ENCODE measurements at places on chromosomes 16 and 17. TPM values are rescaled to one million over a fixed set of nuclear protein-coding genes. Genes with fewer than 3 reads are reported as not detected.
A peak's percentile ranks its signal among the peaks of the same experiment; 100 is the strongest.

DNA sequence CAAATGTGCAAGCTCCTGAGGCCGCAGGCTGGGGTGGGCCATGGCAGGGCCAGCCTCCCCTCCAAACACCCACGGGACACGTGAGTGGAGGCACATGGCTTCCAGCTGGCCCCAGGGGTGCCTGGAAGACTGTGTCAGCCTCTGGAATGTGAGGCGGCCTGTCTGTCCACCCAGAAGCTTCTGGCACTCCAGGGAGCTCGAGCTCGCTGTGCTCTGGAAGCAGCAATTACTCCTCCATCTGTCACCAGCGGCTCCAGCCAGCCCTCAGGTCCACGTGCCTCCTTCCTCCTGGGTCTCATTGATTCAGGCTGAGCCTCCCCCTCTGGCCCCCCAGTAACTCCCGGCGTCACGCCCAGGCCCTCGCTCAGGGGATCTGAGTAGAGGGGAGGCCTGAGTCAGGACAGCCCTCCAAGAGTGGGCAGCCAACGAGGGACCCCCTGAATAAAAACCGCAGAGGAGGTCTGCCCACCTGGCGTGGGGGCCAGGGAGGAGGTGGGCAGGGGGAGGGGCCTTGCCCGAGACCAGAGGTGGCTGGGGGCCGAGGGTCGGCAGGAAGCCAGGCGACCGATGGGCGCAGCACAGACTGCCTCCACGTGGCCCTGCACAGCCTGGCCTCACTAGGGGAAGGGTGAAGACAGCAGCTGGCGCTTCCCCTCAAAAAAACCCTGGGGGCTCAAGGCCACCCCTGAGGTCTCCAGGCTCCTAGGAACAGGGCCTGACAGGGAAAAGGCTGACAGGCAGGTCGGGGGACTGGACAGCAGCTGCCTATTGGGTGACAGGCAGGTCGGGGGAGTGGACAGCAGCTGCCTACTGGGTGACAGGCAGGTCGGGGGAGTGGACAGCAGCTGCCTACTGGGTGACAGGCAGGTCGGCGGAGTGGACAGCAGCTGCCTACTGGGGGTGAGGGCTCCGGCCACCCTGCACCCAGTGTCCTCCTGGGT is 11.9 kb downstream of the PIEZO1 start:
- H3K36me3 ChIP-seq: no peaks in the 10 kb centered on the region
- no peak overlapping the region for H3K4me3 ChIP-seq
- no peaks in the 10 kb centered on the region for H3K27me3 ChIP-seq
- H3K4me1 ChIP-seq: peaks cover 7% of the 10 kb centered on the region

DNA sequence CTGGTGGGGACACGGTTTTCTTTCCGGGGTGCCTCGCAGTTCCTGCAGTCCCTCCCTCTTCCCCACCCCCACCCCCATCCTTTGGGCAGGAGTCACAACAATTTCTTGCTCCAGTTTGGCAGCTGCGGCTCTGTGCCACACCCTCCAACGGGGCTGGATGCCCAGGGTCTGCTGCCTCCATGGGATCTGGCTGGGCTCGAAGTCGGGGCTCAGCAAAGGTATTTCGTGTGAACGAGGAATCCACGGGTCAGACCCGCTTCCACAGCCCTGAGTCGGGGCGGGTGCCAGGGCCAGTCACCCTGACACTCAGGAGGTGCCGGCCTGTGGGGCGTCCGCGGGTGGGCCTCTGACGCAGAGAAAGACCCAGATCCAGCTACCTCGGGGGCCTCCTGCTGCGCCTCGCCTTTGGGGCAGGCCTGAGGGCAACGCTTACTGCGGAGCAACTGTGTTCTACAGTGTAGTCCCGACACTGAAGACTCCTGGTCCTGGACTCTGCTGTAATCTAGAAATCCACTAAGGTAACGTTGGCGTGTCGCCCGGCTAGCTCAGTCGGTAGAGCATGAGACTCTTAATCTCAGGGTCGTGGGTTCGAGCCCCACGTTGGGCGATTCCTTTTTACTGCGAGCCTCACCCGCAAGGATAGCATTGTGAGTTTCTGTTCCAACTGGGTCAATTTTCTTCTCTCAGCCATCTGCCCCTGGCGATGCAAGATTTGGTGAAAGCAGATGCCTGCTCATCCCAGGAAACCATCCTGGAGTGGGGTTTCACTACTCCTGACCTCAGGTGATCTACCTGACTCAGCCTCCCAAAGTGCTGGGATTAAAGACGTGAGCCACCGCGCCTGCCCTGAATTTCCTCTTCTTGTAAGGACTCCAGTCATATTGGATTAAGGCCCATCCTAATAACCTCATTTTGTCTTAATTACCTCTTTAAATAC is 12.6 kb upstream of the OR1F1 start:
- no peaks in the 10 kb centered on the region for H3K36me3 ChIP-seq
- H3K4me3 ChIP-seq: no peak overlapping the region
- H3K27ac ChIP-seq: no peak overlapping the region
- DNase-seq: peak; percentile 29
- H3K4me1 ChIP-seq: peaks cover 10% of the 10 kb centered on the region
- H3K27me3 ChIP-seq: peaks cover 51% of the 10 kb centered on the region

CRYBA1 gene
- total RNA-seq: not detected

DNA sequence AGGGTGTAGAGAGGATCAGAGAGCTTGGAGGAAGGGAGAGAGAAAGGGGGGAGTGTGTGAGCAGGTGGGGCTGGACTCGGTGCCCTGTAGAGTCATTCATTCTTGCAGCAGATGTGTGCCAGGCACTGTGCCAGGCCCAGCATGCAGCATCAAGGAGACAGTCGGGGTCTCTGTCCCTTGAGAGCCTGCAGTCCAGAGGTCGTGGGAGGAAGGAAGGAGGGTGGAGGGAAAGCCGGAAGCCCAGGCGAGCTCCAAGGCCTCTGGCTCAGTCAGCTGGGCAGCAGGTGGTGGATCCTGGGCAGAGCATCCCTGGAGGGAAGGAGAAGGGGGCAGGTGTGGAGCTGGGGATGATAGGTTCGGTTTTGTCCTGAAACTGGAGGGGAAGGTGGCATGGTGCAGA is 27.5 kb downstream of the EPN2 start:
- no peak for DNase-seq
- H3K4me3 ChIP-seq: no peak overlapping the region
- H3K4me1 ChIP-seq: no peaks in the 10 kb centered on the region
- no peak overlapping the region for H3K27ac ChIP-seq

CSF3 gene
- not detected for total RNA-seq

- peaks cover 17% of the 10 kb centered on the region for H3K4me1 ChIP-seq
- peak overlapping the region; percentile 92 for H3K4me3 ChIP-seq
- peak; percentile 30 for DNase-seq
- no peaks in the 10 kb centered on the region for H3K36me3 ChIP-seq
These were observed 2.7 kb downstream of the SOCS1 start for GRCh38 chr16:11253009-11253994.

GRCh38 chr16:27822529-27822928 is 241.0 kb downstream of the GSG1L start:
- no peaks in the 10 kb centered on the region for H3K36me3 ChIP-seq
- no peak overlapping the region for H3K4me3 ChIP-seq
- H3K27me3 ChIP-seq: no peaks in the 10 kb centered on the region
- DNase-seq: no peak

GRCh38 chr17:61657338-61657737 is 66.3 kb upstream of the NACA2 start:
- H3K36me3 ChIP-seq: no peaks in the 10 kb centered on the region
- H3K27me3 ChIP-seq: no peaks in the 10 kb centered on the region
- H3K4me3 ChIP-seq: no peak overlapping the region
- H3K4me1 ChIP-seq: no peaks in the 10 kb centered on the region
- H3K27ac ChIP-seq: no peak overlapping the region
- DNase-seq: no peak

DNA sequence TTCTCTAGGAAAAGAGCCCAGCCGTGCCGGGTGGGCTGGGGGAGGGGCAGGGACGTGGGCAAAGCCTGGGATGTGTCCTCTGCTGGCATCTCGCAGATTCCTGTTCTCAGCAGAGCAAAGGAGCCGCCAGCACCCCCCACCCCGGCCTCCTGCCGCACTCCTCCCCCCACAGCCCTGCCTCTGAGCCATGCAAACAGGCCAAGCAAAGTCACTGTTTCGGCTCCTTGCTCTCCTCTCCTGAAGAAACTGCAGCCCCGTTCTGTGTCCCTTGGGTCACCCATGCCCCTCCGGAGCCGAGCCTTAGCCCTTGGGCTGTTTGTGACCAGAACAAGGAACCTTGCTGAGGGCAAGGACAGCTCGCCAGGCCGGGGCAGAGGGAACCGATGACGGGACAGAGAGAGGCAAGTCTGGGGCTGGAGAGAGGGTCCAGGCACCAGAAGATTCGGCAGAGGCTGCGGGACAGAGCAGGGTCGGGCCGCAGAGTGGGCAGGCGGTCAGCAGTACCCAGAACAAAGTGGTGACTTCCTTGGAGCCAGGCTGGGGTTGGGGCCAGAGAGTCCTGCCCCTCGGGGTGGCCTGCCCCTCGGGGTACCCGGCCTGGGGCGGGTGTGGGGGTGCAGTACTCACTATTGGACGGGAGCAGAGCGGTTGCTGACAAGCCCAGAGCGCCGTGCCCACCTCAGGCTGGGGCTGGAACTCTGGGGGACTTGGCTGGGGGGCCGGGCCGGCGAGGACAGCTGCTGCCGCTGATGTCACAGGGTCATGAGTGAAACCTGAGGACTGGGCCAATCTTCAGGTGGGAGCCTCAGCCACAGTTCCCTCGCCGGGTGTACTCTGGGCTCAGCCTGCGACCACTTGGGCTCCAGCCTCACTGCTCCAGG is 9.2 kb upstream of the PRR29 start:
- H3K36me3 ChIP-seq: no peaks in the 10 kb centered on the region
- DNase-seq: peak; percentile 47
- no peaks in the 10 kb centered on the region for H3K27me3 ChIP-seq
- H3K4me3 ChIP-seq: no peak overlapping the region
- no peak overlapping the region for H3K27ac ChIP-seq

CRLF3 gene
- 3.5 TPM for total RNA-seq

Data from right lobe of liver (tissue), 6 donors.